NCI-H1417 treated with DMSO at 0.1 percent for 48 hours (cell line): ENCODE measurements at places on chromosomes 4 and X.

- DNase-seq = no peak
Observed at GRCh38 chrX:24928114-24928513, 87.7 kb downstream of the ARX start.

DNA sequence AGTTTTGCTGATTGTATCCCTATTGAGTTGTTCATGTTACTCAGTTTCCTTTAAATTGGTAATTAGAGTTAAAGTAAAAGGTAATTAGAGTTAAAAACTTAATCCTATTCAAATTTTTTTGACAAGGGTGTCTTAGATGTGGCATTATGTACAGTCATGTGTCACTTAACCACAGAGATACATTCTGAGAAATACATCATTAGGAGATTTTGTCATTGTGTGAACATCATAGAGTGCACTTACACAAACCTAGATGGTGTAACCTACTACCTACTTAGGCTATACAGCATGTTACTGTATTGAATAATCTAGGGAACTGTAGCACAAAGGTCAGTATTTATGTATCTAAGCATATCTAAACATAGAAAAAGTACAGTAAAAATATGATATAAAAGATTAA lies 39.2 kb downstream of the BEX3 start:
- DNase-seq = no peak

GRCh38 chr4:89357340-89357739 lies 49.7 kb upstream of the GPRIN3 start:
- no peak for DNase-seq

DNA sequence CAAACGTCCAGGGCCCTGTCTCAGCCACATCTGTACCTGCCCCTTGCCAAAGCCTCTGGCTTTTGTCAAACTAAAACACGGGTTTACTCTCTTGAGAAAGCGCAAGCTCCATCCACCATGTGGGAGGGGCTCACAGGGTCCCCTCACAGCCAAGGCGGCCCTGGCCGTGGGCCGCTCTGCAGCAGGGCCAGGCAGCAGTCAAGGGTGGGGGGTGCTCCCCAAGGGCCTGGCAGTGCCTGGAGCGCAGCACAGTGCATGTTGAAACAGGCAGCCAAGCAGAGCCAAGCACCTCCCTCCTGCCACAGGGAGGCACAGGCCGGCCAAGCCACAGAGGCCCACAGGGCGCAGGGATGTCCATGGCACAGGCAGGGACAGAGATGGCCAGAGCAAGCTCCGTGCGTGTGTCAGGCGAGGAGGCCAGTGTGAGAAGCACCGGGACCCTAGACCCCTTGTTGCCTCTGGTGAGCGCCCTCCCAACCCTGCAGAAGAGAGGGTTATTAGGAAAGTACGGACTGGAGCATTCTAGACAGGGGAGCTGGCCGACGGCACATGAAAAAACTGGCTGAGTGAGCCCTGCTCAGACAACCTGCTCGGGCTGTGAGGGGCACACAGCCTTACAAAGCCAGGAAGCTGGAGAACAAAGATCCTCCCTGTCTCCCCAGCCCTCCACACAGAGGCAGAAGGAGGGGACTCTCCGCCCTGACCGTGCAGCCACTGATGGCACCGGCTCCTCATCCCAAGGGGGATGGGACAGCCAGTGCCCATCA lies 39.0 kb downstream of the FAM53A start:
- DNase-seq = no peak

DNA sequence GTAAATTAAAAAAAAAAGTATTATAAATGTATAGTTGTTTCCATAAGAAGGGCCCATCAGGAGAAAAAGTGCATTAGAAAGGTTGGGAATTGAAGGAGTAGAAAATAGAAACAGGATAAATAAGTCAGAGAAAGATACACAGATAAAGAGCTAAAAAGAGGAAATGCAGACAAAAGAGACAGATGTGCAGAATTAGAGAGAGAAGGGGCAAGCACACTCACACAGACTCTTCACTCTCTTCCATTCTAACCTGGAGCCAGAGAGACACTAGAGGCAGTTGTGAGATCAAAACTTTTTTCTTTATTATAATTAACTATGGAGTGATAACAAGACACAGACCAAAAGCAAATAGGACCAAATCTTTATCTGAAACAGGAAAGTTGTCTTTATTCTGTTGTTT lies 134.1 kb downstream of the CEP135 start:
- DNase-seq = no peak

DNA sequence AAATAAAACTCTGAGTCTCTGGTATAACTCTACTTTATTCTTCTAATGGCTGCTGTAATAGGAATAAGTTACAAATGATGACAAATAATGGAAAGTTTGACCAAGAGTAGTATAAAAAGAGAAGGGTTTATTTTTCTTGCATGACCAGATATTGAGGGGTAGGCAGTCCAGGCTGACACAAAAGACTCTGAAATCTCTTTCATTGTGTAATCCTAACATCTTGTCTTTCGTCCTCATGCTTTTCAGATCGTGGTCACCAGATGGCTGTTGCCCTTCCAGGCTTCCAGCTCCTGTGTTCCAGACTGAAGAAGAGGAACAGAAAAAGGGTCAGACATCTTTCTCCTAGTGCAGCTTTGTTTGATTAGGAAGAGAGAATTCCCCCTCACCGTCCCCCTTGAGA lies 176.9 kb upstream of the GK2 start:
- DNase-seq = no peak

- DNase-seq = no peak
Observed at GRCh38 chr4:54937501-54937900, 187.9 kb downstream of the KDR start.

- DNase-seq = no peak
Observed at GRCh38 chrX:48003367-48003757, 427 bp downstream of the ZNF182 start.

DNA sequence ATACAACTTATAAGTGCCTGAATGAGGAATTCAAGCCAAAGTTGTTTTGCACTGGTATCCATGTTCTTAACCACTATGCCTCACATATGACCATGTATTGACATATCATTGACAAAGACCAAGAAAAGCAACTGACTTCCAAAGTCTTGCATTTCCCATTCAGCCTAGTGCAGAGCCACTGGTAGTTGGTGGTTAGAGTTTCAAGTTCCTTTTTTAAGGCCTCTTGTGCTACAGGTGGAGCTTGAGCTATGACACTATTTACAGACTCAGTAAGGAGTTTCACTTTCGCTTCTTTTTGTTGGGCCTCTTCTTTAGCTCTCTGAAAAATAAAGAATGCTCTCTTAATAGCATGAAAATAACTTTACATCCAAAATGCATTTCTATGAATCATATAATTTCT lies 763.0 kb downstream of the DMD start:
- DNase-seq = no peak

GRCh38 chr4:114161809-114162208 lies 182.4 kb upstream of the ARSJ start:
- DNase-seq = no peak

GRCh38 chr4:174189392-174190015 lies 94.0 kb downstream of the FBXO8 start:
- DNase-seq = no peak

DNA sequence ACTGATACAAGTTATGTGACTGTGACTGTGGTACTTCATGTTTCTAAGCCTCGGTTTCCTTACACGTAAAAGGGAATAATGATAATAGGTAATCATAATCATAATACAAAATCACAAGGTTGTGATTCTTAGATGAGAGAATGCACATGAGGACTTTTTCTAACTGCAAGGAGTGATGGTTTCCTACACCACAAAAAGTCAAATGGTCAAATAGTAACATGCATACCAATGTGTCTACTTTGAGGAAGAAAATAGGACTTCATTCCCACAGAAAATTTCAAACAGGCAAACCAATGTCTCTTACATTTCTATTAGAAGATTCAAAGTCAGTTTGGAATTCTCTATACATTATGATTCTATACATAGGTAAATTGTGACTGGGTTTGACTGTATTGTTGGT lies 368.7 kb upstream of the FTHL17 start:
- no peak for DNase-seq

DNA sequence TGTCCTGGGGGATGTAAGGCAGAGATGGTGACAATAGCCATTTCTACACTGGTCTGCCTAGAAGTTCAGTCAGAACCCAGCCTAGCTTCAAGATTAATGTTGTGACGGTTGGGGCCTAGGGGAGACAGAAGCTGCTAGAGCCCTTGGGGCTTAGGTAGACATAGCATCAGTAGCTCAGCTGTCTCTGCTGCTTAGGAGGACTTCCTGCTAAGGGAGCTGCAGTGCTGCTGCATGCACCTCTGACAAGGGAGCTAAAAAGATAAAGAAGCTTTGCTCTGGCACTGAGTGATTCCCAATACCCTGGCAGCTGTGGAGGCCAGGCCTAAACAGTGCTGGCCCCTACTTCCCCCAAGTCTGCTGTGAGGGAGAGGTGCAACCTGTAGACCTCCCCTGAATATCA lies 116.0 kb downstream of the CT47B1 start:
- no peak for DNase-seq

- DNase-seq = no peak
Observed at GRCh38 chr4:139278912-139279759, 889 bp downstream of the MGARP start.

DNA sequence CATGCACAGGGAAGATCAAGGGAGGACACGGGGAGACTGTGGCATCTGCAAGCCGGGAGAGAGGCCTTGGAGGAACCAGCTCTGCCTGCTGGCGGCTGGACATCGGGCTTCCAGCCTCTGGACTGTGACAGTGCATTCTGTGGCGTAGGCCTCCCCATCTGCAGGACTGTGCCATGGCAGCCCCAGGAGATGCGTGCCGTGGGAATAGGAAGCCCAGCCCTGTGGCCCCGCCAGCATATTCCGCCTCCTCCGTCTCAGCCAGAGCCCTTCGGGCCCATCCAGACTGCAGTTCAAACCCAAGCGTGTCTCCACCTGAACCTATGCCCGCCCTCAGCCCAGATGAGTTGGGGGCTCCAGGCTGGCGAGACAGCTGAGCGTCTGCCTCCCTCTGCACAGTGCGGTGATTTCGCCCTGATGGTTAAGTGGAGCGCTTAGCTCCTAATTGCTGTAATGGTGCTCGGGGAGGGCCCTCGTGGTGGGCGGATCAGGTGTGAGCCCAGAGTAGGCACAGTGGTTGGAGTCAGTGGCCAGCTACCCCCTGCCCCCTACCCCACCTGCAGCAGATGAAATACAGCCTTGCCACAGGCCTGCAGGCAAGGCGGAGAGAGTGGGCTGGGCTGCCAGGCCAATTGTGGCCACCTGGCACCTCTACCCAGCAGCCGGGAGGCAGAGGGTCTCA lies 133.9 kb downstream of the HMX1 start:
- no peak for DNase-seq

DNA sequence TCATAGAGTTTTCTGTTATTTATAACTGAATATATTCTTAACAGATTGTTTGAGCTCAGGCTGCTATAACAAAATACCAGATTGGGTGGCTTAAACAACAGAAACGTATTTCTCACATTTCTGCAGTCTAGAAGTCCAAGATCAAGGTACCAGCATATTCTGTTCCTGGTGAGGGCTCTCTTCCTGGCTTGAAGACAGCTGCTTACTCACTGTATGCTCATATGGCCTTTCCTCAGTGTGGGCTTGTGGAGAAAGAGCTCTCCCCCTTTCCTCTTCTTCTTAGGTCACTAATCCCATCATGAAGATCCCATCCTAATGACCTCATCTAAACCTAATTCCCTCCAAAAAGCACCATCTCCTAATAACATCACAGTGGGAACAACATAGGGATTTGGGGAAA lies 117.8 kb downstream of the RASGEF1B start:
- no peak for DNase-seq

DNA sequence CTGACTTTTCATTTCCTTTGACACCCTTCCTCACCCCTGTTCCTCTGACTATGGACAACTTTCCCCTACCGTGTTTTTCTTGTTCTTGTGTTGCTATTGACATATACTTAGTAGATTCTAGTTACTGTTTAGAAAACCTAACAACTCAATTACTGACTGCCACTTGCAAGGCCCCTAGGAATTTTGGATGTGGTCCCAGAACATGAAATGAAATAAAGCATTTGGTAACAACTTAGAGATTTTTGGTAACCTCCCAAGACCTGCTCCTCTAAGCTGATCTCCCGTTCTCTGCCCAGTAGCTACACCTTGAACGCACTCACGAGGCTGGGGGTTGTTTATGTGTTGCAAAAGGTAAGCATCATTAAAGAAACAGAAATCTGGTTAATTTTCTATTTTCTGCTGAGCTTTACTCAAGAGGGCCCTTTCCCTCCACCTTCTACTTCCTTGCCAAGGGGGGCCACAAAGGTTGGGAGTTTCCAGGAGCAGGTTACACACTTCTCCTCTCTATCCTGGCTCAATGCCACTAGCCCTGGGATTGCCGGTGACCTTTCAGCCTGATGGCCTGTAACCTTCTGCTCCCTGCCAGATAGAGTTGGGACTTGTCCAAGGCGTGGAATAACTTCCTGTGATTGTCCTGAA lies 20.5 kb downstream of the GAB3 start:
- no peak for DNase-seq

GRCh38 chrX:42720209-42720608 lies 57.8 kb downstream of the PPP1R2C start:
- no peak for DNase-seq

DNA sequence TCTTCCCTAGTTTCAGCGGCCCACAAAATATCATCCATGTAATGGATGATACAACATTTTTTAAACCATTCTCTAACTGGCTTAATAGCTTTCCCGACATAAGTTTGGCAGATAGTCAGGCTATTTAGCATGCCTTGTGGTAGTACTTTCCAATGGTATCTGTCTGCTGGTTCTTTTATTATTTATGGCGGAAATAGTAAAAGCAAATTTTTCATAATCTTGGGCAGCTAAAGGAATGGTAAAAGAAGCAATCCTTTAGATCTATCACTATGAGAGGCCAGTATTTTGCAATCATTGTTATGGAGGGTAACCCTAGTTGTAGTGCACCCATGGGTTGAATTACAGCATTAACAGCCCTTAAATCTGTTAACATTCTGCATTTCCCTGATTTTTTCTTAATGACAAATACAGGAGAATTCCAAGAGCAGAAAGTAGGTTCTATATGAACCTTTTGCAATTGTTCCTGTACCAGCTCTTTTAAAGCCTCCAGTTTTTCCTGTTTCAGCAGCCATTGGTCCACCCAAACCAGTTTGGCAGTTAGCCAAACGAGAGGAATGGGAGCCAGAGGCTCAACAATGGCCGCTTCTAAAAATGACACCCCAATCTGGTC lies 14.3 kb upstream of the HSD17B11 start:
- DNase-seq = no peak

GRCh38 chr4:106454581-106454980 lies 86.0 kb upstream of the GIMD1 start:
- DNase-seq = no peak

GRCh38 chr4:151184523-151185458 lies 85.4 kb downstream of the RPS3A start:
- no peak for DNase-seq
